ENCODE measurements at places on chromosomes 3 and 15.

DNA sequence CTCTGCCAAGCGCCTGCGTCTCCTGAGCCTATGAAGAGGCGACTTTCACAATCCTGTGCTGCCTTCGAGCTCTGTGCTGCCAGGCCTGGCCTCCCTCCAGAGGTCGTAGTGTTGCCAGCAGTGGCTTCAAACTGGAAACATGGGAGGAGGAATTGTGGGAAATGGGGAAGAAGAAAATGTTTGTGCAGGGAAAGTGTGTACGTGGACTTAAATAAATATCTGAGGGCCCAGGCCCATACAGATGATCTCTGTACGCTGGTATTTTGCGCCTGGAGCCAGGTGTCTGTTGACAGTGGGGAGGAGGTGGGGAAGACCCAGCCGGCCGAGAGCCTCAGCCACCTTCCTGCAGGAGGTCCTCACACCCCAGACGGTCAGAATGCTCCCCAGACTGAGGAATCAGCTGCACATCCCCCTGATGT lies 44.6 kb downstream of the ZBTB38 start:
- DNase-seq = no peak

DNA sequence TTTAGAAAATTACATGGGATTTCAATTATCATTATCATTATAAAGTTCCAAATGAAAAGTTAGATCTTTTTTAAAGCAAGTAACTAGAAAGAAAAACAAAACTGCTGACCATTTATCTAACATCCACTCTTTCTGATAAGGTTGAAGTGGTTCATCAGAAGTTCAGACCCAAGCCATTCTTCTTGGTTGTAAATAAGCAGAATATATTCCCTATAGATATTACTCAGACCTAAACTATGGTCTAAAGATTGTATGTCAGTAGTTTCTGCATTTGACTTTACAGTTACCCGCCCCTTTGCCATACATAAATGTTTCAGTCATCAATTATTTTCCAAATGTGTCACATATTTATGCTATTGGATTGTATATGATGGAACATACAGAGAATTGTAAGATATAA lies 136.7 kb downstream of the PLOD2 start:
- no peak for DNase-seq

DNA sequence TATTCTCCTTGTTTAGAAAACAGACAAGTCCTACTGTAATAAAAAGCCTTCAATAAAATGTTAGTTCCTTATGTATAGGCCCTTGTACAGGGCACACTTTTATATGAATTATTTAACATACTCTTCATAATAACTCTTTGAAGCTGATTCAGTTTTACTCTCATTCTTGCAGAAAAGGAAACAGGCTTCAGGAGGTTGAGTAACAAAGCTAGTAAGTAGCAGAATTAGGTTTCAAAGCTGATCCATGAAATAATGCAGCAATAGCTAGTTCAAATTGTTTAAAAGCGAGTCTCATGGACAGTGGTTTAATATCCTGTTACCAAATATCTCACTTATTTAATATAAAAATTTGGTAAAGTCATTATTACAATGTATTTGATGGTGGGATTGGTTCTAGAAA lies 25.0 kb downstream of the TCF12 start:
- no peak for DNase-seq

DNA sequence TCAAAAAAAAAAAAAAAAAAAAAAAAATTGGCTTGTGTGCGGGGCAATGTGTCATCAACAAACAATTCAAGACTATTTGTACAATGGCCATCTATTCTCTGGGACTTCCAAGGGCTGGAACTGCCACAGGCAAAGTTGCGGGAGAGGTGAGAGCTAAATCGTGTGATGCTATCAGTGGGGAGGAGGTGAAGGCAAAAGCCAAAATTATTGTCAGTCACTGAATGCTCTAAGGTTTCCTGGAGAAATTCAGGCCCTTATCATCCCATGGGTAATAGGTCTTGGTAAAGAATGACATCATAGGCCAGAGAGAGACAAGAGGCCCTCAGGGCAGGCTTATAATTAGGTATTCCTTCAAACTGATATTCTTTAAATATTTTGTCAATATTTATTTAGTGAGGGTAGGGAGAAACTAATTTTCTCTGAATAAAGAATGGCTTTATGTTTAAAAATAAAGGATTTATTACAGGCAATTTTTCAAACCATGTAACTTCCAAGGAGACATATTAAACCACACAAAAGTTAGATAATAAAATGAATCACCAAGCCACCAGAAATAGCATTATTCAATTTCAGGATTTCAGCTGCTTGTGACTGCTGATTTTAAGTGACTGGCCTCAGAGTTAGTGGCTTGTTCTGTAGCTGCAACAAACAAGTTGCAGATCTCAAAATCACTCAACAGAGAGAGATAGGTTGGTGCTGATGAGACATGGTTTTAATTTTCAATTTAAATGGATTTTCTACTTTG lies 226.3 kb upstream of the MRPL3 start:
- no peak for DNase-seq

- no peak for DNase-seq
Measured at GRCh38 chr3:117278424-117279190, 569.0 kb downstream of the TUSC7 start.

DNA sequence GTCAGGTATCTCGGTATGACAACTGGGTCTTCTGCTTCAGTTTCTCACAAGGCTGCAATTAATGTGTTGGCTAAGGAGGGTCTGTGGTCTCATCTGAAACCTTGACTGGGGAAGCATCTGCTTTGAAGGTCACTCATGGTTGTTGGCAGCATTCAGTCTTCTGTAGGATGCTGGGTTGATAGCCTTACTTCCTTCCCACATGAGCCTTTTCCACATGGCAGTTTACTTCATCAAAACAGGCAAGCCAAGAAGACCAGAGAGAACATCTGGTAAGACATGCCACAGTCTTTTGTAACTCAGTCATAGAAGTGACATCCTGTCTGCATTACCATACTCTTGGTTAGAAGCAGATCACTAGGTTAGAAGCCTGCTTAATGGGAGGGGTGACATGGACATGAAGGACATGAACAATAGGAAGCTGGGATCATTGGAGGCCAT lies 49.5 kb downstream of the CMC1 start:
- no peak for DNase-seq

- DNase-seq = no peak
Measured at GRCh38 chr3:57896031-57896430, 112.2 kb upstream of the FLNB start.

DNA sequence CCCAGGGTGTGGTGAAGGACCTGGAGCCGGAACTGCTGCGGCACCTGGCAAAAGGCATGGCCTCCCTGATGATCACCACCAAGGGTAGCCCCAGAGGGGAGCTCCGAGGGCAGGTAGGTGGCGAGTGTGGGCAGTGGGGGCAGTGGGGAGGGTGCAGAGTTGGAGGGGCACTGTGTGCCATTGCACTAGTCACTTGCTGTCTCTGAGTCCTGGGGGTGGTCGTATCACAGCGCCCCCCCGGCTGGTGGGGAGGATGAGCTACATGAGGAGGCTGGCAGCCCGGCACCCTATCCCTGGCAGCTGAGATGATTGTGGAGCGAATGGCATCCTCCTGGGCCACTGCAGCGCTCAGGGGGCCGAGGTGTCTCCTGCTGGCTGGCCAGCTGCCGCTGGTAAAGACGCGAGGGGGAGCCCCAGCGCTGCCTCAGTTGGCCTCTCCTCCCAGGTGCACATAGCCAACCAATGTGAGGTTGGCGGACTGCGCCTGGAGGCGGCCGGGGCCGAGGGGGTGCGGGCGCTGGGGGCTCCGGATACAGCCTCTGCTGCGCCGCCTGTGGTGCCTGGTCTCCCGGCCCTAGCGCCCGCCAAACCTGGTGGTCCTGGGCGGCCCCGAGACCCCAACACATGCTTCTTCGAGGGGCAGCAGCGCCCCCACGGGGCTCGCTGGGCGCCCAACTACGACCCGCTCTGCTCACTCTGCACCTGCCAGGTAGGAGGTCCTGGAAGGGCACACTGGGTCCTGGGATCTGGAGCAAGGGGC lies 6.4 kb downstream of the CHRD start:
- no peak for DNase-seq

- no peak for DNase-seq
Measured at GRCh38 chr3:41679374-41679773, 282.5 kb downstream of the ULK4 start.

DNA sequence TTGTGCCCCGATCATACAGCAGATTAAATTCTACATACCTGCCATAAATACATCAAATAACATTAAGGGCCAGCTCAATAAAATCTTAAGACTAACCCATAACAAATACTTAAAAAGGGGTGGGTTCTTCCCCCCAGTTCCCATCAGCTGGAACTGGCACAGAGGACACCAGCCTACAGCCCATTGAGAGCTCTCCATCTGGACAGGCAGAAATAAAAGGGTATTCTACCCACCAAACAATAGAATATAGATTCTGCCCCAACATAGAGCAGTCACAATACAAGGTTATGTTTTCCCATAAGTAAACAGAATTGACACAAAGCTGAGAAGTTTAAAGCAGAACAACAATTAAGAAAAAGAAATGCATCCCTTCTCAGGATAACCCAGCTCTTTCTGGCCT lies 11.9 kb downstream of the CPOX start:
- no peak for DNase-seq

- DNase-seq = no peak
Measured at GRCh38 chr15:39365873-39366272, 215.0 kb upstream of the THBS1 start.

GRCh38 chr3:44321335-44321734 lies 17.2 kb upstream of the TCAIM start:
- DNase-seq = no peak

- no peak for DNase-seq
Measured at GRCh38 chr15:42741710-42742109, 4.8 kb upstream of the CDAN1 start.

- no peak for DNase-seq
Measured at GRCh38 chr15:32105258-32106241, 75.2 kb downstream of the CHRNA7 start.

GRCh38 chr15:60932051-60932915 lies 296.8 kb downstream of the RORA start:
- no peak for DNase-seq

- no peak for DNase-seq
Measured at GRCh38 chr3:151437906-151438305, 23.0 kb downstream of the IGSF10 start.

- no peak for DNase-seq
Measured at GRCh38 chr3:133258358-133258757, 141.5 kb upstream of the BFSP2 start.

- no peak for DNase-seq
Measured at GRCh38 chr3:147418808-147419701, 9.9 kb downstream of the ZIC1 start.

GRCh38 chr3:110390372-110390771 lies 681.2 kb upstream of the NECTIN3 start:
- DNase-seq = no peak

DNA sequence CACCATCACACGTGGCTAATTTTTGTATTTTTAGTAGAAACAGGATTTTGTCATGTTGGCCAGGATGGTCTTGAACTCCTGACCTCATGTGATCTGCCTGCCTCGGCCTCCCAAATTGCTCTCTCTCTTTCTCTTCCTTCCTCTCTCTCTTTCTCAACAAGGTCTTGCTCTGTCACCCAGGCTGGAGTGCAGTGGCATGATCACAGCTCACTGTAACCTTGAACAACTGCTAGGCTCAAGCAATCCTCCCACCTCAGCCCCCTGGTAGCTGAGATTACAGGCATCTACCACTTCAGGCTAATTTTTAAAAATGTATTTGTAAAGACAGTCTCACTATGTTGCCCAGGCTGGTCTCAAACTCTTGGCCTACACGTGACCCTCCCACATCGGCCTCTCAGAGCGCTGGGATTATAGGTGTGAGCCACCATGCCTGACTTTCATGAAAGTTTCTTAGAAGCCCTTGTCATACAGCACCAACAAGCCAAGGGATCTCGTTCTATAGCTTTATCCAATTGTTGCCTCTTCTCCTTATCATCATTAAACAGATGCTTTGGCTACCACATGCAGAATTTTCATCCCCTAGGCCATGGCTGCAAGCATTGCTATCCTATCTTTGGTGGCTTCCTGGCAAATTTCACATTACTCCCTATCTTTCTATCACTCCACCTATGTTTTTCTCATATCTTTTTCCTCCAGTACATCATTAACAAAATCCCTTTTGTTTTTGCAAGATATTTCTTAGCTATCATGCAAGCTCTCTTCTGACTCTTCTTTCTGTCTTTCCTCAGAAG lies 5.7 kb downstream of the CCDC32 start:
- no peak for DNase-seq

- no peak for DNase-seq
Measured at GRCh38 chr3:192929755-192930547, 12.3 kb upstream of the MB21D2 start.

DNA sequence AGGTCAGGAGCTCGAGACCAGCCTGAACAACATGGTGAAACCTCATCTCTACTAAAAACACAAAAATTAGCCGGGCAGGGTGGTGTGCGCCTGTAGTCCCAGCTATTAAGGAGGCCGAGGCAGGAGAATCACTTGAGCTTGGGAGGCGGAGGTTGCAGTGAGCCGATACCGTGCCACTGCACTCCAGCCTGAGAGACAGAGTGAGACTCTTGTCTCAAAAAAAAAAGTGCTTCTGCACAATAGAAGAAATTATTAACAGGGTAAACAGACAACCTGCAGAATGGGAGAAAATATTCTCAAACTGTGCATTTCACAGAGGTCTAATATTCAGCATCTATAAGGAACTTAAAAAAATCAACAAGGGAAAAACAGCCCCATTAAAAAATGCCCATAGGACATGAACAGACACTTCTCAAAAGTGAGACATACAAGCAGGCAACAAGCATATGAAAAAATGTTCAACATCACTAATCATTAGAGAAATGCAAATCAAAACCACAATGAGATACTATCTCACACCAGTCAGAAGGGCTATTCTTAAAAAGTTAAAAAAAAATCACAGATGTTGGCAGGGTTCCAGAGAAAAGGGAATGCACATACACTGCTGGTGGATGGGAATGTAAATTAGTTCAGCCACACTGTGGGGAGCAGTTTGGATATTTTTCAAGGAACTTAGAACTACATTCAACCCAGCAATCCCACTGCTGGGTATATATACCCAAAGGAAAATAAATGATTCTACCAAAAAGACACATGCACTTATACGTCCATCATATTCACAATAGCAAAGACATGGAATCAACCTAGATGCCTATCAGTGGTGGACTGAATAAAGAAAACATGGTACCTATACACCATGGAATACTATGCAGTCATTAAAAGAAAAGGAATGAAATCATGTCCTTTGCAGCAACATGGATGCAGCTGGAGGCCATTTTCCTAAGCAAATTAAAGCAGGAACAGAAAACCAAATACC lies 75.5 kb downstream of the MSL2 start:
- DNase-seq = peak; percentile 44

DNA sequence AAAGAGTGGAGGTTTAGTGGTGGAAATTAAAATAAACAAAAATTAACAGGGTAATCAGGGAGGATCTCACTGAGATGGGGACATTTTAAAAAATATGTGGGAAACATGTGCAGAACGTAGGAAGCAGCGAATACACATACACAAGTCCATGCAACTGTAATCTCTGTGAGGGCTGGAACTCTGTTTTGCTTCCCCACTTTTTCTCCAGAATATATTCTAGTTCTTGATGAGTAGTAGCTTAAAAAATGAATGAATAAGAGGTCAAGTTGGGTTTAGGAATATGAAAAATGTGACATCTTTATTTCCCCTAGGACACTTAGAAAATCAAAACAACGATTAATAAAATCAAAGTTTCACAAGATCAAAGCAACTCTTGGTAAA lies 312.2 kb upstream of the ZNF717 start:
- DNase-seq = no peak

GRCh38 chr15:95574053-95574452 lies 756.4 kb upstream of the NR2F2 start:
- no peak for DNase-seq
